Stimulated activated CD4-positive, alpha-beta T cell treated with anti-CD3 and anti-CD28 coated beads, Interleukin-15, amount 100 ng/mL, for 1 hour (primary cell): ENCODE measurements at places on chromosomes 5 and 9.

- DNase-seq: no peak
Observed at GRCh38 chr5:7850395-7851239, at the start of gene CFAP90. Gene CFAP90, minus strand, starts transcription at chr5:7851133. Its CDS starts 112 bp downstream, at chr5:7851021.

- no peak for DNase-seq
Observed at GRCh38 chr5:11760934-11761603, 143.2 kb downstream of the CTNND2 start.

DNA sequence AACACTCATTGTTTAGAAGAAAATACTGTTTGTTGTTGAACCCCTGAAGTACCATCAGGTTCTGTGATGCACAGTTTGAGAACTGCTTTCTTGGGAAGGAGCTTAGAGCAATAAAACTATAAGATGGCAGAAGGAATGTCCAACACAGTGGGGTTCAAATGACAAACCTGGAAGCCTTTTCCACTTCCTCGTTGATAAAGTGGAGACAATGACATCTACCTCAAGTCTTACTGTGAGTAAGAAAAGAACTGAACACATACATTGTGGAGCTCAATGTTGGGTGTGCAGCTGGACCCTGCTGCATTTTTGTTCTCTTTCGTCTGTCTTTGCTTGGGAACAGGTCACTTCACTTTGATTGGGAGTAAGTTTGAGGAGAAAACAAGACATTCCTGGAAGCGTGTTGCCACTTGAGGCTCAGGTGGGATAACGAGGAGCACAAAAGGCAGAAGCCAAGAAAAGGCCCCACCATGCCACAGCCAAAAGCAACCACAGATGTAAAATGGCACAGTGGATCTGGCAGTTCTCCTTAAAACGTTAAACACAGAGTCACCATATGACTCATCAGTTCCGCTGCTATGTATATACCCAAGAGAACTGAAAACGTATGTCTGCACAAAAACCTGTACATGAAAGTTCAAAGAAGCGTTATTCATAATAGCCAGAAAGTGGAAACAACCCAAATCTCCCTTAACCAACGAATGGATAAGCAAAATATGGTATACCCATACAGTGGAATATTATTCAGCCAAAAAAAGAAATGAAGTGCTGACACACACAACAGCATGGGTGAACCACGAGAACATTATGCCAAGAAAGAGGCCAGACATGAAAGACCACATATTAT lies 42.9 kb upstream of the SUB1 start:
- no peak for DNase-seq

GRCh38 chr5:132485641-132486317 lies 4.8 kb downstream of the IRF1 start:
- no peak for DNase-seq

- no peak for DNase-seq
Observed at GRCh38 chr9:121478816-121479676, 20.6 kb downstream of the GGTA1 start.

DNA sequence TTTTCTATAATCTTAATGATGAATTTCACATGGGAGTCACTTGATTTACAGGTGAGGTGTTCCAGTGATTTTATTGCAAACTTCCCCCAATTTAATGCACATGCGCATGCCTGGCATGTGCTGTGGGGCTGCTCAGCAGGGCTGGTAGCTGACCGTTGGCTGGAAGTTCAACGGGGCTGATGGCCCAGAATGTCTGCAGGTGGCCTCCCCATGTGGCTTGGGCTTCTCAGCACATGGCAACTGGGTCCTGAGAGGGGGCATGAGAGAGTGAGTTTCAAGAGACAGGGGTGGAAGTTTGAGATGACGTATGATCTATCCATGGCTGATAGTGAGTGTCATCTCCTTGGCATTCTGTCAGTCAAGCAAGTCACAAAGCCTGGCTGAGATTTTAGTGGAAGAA lies 259.8 kb downstream of the ZSWIM6 start:
- DNase-seq: no peak

- no peak for DNase-seq
Observed at GRCh38 chr5:74632947-74633356, 7.6 kb downstream of the ENC1 start.

DNA sequence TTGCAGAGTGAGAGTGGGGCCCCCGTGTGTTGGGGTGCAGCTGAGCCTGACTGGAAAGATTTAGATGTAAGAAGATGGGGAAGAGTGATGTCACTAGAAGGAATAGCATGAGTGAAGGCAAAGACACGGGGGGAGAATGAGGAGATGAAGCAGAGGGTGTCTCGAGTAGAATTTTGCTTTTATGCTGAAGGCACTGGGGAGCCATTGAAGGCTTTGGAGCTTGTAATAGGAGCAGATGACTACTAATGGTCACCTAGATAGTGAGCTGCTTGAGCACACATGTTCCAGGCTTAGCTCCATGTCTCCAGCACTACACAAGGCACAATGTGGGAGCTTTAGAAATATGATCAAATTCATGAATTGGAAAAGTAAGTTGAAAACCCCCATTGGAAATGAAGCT lies 32.1 kb downstream of the COL15A1 start:
- no peak for DNase-seq

- no peak for DNase-seq
Observed at GRCh38 chr5:150286820-150287219, 2.8 kb downstream of the CAMK2A start.

- no peak for DNase-seq
Observed at GRCh38 chr5:2223303-2223702, 340.6 kb upstream of the IRX4 start.

GRCh38 chr5:125834438-125835115 lies 588.6 kb upstream of the GRAMD2B start:
- DNase-seq: no peak

- DNase-seq: no peak
Observed at GRCh38 chr5:74428876-74429275, 211.7 kb downstream of the ENC1 start.

DNA sequence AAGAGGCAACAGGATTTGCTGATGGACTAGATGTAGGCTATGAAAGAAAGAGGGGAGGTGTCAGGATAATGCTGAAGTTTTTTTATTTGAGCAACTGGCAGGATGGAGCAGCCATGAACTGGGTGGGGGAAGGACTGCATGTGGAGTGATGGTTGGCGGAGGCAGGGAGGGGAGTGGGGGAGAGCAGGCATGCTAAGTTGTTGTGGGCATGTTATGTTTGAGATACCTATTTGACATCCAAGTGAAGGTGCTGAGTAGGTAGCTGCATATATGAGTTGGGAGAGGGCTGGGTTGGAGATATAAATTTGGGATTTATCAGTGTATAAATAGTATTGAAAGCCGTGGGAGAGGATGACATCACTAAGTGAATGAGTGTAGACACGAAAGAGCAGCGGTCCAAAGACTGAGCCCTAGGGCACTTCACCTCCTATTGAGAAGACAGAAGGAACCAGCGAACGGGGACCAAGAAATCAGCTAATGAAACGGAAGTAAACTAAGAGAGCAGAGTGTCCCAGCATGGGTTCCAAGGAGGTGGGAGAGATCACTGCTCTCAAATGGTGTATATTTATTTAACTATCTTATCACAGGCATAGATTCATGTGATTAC lies 7.4 kb downstream of the BSPRY start:
- DNase-seq: no peak

- no peak for DNase-seq
Observed at GRCh38 chr5:95619096-95619495, 791 bp upstream of the GPR150 start.

DNA sequence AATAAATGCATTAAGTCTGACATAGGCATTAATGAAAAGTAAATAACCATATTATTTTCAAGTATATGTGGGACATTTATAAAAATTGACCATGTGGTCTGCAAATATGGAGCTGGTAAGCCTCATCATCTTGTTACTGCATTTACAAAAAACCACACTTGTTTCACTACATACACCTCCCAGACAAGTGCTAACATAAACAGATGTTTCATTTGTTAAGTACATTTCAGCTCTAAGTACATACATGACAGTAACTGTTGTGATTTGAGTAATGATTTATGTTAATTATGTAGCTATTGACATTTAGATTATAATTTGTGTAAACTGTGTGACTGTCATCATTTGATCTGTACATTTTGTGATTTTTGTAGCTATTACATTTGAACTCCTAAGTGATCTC lies 13.9 kb downstream of the IDNK start:
- DNase-seq: no peak

- peak; percentile 9 for DNase-seq
Observed at GRCh38 chr9:78035383-78035993, 3.9 kb upstream of the GNAQ start.

DNA sequence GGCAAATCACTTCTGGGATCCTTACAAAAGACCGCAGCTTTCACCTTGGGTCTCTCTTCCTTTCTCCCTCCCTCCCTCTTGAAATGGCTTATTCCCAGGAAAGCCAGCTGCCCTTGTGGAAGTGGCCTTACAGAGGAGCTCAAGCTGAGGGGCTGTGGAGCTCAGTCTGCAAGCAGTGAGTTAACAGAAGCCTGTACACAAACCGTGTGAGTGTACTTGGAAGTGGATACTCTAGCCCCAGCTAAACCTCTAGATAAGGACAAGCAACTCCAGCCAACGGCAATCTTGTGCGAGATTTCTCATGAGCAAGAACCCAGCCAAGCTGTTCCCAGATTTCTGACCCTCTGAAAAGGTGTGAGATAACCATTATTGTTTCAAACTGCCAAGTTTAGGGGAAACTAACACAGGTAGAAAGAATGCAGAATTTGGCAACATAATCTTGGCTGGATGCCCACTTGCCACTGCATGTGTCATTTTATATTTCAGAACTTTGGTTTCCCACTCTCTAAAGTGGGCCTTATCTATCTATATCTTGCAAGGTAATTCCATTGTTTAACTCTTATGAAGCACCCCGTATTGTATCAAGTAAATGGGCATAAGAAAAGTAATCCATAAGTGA lies 85.6 kb downstream of the CDH18 start:
- DNase-seq: no peak

DNA sequence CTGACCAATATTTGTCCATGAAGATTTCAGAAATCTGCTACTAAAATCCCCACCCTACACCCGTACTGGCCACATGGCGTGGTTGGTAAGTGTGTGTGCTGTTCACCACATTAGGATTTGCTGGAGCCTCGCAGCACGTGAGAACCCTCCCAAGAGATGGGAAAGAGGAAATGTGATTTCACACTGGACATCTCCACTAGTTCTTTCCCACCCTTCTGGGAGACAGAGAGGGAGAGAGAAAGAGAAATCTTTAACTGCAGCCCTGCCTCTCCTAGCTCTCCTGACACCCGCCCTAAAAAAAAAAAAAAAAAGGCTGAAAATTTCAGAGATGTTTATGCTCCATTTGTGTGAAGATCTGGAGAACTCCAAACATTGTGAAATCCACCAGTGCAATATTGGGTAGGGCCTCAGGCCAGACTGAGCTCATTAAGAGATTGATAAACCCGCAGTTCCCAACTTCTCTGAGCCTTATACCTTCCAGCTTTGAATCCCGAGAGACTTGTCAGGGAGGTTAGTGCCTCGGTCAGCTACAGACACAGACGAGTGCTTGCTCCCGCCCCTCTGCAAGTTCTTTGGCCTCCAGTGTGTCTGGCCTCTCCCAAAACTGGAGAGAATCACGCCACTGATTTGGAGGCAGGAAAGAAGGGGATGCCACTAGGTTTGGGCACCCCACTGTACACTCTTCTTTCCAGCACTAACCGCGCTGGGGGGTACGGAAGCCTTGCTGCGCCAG lies 1.9 kb downstream of the SPRY4 start:
- no peak for DNase-seq

DNA sequence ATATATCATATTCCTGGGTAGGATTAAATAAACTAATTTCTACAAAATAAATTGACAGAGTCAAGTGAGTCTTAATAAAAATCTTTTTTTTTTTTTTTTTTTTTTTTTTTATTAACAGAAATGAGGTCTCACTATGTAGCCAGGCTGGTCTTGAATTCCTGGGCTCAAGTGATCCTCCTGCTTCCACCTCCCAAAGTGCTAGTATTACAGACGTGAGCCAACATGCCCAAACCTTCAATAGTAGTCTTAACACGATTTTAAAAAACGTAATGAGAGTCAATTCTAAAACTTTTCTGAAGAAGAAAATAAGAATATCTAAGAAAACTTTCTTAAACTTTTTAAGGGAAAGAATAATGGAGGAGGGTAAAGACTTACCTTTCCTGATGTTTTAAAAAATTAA lies 84.2 kb downstream of the YIPF5 start:
- DNase-seq: no peak

DNA sequence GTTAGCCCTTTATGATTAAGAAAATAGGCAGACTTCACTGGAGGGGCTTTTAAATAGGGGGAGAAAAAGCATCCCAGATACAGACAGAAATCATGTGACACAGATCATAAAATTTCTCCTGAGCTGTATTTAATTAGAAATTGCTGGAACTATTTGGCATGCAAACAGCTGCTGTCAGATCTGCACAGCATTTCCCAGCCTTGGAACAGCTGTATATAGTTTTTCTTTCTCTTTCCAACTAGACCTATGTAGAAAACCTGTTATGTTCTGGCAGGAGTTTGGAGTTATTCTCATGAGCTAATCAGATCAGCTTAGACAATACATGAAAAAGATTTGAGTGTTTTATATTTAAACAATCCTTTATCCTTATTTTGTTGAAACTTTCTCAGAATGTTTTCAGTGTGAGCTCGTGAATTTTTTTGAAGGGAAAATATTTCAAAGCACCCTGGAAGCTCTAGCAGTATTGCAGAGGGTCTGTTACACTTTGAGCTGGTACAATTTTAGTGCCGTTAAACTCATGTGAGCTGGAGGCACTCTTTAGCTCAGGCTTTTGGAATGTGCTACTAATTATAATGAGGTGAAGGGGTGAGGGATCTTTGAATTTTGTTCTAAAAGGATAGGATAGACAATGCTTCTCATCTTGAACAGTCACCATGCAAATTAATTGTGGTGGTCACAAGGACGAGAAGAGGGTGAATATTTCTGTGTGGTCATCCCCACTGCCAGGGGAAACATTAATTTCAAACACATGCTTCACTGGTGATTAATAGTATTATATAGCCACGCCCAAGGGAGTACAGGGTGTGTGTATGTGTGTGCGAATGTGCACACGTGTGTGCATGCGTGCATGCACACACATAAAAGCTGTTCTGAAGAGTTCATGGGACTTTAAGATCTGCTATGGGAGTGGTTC lies 239.4 kb upstream of the FBXL7 start:
- no peak for DNase-seq

- DNase-seq: no peak
Observed at GRCh38 chr5:111478266-111478665, 34.1 kb downstream of the STARD4 start.

DNA sequence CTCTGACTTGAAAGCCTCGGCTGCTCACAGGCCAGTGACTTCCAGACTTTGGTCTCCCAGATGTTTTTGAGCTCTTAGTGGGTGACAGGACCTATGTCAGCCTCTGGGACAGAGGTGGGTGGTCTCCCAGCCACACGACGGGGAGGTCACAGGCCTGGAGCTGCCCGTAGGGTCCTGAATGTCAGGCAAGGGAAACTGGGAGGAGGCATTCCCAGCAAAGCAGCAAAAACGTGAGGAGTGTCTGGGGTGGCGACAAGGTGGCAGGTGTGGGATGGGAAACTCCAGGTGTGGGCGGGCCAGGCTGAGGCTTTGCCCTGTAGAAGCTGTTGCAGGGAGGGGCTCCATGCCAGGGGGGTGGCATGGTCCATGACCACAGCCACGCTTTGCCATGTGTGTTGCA lies 110.5 kb downstream of the CACNA1B start:
- no peak for DNase-seq
